ENCODE measurements at places on chromosomes 5 and 9.

DNA sequence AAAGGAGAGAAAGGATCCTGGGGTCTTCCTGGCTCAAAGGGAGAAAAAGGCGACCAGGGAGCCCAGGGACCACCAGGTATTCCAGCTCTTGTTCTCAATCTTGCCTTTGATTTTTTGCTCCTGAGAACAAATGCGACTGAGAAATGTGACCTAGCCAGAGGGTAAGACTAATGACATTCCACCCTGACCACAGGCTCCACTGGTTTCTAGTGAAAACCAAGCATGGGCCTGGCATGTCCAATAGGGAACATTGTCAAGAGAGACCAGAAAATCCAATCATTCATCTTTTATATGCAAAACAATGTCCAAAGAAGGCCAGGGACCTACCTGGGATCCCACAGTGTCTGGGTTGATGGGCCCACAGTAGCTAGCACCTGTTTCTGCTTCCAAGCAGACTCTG, 50.3 kb upstream of the TGFBR1 start:
- DNase-seq, result no peak

GRCh38 chr5:125083981-125084380, 337.5 kb upstream of the ZNF608 start:
- DNase-seq, result no peak

- no peak for DNase-seq
Observed at GRCh38 chr5:125411071-125411743, 664.8 kb upstream of the ZNF608 start.

- no peak for DNase-seq
Observed at GRCh38 chr5:1152156-1152555, 40.3 kb upstream of the SLC12A7 start.

- DNase-seq, result no peak
Observed at GRCh38 chr5:169805937-169806700, 169.0 kb downstream of the DOCK2 start.

GRCh38 chr5:78359831-78360673, at the start of gene SCAMP1:
SCAMP1 (plus strand) TSS chr5:78360617; CDS start chr5:78360672, 55 bp downstream.
- peak; percentile 90 for DNase-seq

DNA sequence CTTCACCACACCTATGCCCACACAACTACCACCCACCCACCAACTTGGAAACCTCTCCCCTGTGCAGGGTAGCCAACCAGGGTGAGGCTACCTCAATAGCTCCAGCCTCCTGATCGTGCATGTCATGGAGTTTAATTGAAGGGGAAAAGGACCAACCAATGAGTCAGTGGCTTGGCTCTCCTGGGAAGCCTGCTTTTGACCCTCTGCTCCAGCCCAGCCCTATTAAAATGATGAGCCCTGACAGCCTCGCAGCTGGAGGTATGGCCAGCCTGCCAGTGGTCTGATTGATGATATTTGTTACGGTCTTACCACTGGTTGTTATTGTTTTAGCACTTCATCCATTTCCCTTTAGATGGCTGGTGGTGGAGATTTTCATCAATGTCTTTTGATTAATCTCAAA, 280.4 kb downstream of the SH3GL2 start:
- no peak for DNase-seq

Data from iPS DF 19.7 (cell line).